ENCODE measurements at places on chromosomes 7 and 10.

GRCh38 chr7:16599860-16600259, 45.7 kb downstream of the ANKMY2 start:
- DNase-seq = no peak

GRCh38 chr10:47053081-47053798, 142.0 kb downstream of the PTPN20 start:
- no peak for DNase-seq

GRCh38 chr7:151767557-151767956, 109.4 kb downstream of the PRKAG2 start:
- no peak for DNase-seq

DNA sequence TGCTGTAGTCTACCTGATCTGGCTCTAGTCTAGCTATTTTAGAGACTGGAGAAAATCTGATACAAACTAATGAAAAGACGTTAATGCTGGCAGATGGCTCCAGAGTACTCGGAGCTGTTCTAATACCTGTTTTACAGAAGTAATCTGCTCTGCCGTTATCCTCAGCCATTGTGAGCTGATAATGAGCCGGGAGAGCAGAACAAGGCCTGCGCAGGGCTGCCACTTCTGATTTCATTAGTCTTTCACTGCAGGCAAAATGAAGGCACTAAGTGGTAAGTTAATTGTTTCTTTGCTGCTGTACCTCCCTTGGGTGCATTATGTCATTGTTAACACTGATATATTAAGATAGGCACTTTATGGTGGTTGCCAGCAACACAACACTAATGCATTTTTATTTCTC, 456.4 kb upstream of the PFKP start:
- no peak for DNase-seq

GRCh38 chr10:77478962-77479359, 158.6 kb downstream of the KCNMA1 start:
- no peak for DNase-seq

GRCh38 chr10:11823989-11824346, 812 bp downstream of the PROSER2 start:
- DNase-seq = no peak

- DNase-seq = peak; percentile 29
Observed at GRCh38 chr7:77351539-77352004, 64.6 kb downstream of the GSAP start.

GRCh38 chr7:29216128-29216527, 21.6 kb downstream of the CHN2 start:
- DNase-seq = no peak

DNA sequence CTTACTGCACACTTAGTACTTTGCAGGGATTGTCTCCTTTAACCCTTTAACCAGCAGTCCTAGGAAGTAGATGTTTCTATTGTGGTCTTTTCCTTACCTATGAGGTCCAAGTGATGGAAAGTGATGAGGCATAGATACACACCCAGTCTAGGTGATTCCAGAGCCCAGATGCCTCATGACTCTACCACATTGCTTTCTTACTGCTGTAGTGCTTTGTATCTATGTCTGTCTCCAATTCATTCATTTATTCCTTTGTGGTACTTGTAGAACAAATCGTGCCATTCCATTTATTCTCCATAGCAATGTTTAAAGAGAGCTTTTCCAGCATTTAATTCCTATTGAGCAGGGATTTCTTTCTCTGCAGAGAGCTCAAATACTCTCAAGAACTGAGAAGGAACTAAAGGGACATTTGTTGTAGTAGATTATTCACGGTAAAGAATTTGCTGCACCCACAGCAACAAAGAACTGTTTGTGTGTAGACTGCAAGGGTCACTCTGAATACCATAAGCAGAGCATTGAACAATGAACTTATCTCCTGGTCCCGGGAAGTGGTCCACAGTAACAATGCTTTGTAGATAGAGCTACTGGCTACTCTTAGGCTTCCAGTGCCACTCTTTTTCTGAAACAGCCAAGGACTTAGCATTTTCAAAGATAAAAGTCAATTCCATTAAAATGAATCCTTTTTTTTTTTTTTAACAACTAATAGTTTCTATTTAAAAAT, 337.0 kb downstream of the PTEN start:
- DNase-seq = no peak

- no peak for DNase-seq
Observed at GRCh38 chr7:129771201-129771927, 159.8 kb downstream of the NRF1 start.

GRCh38 chr7:27148031-27148755, 619 bp upstream of the HOXA6 start:
- DNase-seq = no peak

GRCh38 chr7:128731184-128731583, 8.0 kb upstream of the CALU start:
- DNase-seq = no peak

GRCh38 chr7:43612128-43612527, 29.2 kb downstream of the STK17A start:
- DNase-seq = no peak

DNA sequence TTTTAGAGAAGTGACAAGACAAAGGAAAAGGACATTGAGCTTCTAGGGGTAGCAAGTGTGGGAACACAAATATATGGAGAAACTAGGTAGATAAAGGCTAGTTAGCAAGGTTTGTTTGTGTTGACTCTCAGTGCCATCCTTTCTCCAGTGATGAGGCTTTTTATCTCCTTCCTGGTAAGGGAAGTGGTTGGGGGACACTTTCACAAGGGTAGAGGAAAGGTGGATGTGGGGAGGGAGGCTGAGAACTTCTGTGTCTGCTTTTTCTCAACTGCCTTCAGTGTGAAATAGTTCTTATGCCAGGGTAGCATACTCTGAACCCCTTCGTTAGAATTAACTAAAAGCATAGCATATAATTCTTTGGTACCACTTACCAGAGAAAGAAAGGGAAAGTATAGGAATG, 93.0 kb upstream of the STRIP2 start:
- no peak for DNase-seq

- no peak for DNase-seq
Observed at GRCh38 chr7:153628825-153629224, 423.4 kb upstream of the DPP6 start.

- no peak for DNase-seq
Observed at GRCh38 chr7:6532516-6532915, 18.7 kb downstream of the GRID2IP start.

- no peak for DNase-seq
Observed at GRCh38 chr7:41217306-41217705, 485.6 kb downstream of the INHBA start.

DNA sequence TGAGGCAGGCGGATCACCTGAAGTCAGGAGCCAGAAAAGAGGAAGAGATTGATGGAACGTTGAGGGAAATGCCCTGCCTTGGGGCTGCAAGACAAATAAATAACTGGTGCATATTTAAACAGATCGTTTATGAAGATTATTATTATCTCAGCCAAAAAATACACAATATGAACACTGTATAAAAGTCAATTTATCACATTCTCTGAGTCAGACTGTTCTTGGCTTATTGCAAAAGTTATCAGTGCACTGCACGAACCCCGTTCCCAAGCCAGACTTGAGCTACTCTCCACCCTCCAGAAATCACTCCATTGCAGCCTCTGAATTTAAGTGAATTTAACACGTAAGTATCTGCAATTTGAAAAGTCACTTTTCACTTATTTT, 1.6 kb downstream of the DNMBP start:
- no peak for DNase-seq

DNA sequence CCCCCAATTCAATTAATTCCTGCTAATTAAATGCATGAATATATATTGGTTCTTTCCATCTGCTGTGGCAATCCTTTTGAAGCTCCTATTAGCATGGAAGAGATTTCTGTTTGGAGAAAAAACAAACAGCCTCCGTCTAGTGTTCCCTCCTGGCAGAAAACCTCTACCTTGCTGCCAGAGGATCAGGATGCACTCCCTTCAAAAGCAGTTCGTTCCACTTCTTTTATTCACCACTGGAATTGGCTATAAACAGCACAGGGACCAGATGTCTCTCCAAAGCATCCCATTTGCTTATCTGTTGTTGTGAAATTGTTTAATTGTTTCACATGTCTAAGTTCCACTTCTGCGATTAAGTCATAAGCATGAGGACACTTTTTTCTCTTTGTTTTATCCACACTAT, 77.8 kb upstream of the PTN start:
- no peak for DNase-seq

DNA sequence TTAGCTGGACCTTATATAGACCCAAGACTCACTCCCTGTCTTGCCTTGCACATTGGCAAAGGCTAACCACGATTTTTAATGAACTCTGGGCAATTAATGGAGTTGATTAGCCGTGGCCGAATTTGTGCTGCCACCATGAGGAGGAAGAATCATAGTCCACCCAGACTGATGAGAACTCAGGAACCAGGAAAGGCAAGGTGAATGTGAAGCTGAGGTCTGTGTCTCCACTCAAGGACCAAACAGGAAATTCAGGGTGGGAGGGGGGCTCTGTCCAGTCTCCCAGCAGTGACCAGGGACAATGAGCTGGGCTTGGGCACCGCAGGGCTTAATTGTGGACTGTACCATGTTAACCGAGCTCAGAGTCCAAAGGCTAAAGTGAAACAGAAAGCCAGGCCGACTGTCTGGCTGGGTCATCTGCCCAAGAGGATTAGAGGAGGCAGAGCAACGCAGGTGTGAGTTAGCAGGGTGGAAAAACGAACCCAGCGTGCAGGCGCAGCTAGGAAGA, 127.0 kb upstream of the JCAD start:
- DNase-seq = no peak

GRCh38 chr10:61500460-61500859, 47.3 kb upstream of the TMEM26 start:
- DNase-seq = no peak

DNA sequence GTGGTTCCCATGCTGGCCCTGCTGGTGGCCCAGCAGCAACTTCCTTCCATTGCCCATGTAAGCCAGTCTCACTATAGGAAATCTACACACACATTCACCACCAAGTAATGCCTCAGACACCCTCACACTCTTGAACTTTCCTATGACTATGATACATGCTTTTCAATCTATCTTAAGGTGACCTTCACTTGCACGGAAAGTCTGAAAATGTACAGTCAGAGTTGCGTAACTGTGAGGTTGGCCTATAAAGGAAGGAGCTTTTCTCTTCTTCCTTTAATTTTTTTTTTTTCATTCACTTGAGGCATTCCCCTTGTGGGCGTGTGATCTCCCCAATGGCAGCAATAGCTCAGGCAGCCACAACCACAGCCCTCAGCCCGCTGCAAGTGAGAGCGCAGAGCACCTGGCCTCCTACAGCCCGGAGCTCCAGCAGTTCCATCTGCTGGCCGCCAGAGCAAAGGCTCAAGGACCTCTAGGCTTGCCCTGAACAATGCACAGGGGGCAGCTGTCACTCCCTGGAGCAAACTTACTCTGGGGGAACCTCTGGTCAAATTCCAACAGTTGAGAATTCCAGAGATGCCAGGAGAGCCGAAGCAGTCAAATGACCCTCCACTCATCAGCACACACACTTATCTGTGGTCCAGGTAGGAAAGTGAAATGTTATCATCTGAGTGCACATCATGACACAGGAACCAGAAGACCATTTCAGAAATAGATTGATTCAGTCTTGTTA, 123.1 kb upstream of the ADO start:
- DNase-seq = peak; percentile 65

- DNase-seq = no peak
Observed at GRCh38 chr7:70710651-70711050, 421.3 kb upstream of the GALNT17 start.

Measured in activated T-cell treated with anti-CD3 and anti-CD28 coated beads for 4 hours (primary cell).